ENCODE measurements at places on chromosomes 6 and 20. TPM values are rescaled to one million over a fixed set of nuclear protein-coding genes. Genes with fewer than 3 reads are reported as not detected.

GRCh38 chr6:116019428-116019827 lies 41.3 kb downstream of the FRK start:
- no peak overlapping the region for H3K27ac ChIP-seq
- no peak for DNase-seq
- no peaks in the 10 kb centered on the region for H3K27me3 ChIP-seq
- peaks cover 25% of the 10 kb centered on the region for H3K4me1 ChIP-seq

DNA sequence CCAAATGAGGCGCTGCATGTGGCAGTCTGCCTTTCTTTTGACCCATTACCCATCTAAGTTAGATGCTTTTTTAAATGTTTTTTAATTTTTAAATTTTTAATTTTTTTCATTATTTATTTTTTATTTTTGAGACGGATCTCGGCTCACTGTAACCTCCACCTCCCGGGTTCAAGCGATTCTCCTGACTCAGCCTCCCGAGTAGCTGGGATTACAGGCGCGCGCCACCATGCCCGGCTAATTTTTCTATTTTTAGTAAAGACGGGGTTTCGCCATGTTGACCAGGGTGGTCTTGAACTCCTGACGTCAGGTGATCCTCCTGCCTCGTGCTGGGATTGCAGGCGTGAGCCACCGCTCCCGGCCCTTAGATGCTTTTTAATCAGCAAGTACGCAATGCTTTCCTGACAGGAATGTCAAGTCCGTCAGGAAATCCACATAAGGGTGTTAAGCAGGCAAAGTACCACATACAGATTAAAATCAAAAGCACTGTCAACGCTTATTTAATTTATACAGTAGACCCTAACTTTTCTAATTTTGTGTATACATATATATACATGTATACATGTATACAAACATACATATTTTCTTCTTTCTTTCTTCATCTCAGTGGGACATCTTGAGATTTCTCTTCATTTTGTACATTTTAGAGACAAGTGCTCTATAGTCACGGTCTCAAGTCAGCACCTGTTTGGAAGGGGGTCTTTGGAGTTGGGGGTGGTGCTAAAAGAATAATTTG lies 995 bp upstream of the GSTA4 start:
- peak overlapping the region; percentile 91 for H3K27ac ChIP-seq
- H3K27me3 ChIP-seq = no peaks in the 10 kb centered on the region
- peaks cover 32% of the 10 kb centered on the region for H3K4me1 ChIP-seq

DNA sequence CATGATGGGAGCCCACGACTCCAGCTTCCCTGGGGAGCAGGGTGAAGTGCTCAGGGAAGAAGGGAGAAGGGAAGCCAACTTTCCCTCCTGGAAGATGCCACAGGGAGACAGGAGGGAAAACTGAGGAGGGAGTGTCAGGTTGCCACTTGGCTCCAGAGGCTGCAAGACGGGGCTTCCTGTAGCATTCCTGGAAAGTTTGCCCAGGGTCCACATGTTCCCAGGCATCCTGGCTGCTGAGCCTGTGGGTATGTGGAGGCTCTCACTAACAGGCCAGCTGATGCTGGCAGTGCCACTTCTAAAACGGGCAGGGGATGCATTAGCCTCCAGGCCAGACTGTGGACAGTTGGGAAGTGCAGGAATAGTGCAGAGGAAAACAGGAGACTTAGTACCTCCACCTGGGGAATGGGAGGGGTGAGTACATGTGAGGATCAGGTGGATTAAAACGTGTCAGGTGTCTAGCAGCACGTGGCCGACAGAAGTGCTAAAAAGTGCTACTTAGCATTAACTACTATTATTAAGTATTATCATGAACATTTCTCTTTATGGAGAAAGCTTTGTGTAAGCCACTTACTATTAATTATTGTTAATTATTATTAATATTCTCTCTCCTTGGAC lies 33.2 kb downstream of the BANF2 start:
- DNase-seq = no peak
- H3K4me1 ChIP-seq = peaks cover 17% of the 10 kb centered on the region
- no peak overlapping the region for H3K4me3 ChIP-seq
- no peaks in the 10 kb centered on the region for H3K36me3 ChIP-seq

DNA sequence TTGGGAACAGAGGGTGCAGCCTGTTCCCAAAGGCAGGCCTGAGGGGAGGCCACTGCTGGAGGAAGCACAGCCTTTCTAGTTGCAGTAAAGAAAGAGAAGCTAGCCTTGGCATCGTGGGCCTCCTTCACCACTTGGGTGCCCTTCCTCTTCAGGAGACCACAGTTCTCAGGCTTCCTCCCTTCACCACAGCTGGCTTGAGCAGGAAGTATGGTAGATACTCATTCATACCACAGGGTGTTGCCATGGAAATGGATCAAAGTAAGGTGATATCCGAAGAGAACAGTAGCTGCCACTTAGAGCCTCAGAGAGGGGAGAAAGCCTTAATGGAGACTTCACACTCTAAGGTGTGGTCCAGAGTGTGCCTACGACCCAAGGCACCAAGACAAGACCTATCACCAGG lies 120.4 kb upstream of the RIPOR2 start:
- H3K4me1 ChIP-seq = peaks cover 24% of the 10 kb centered on the region
- H3K4me3 ChIP-seq = no peak overlapping the region
- H3K27ac ChIP-seq = no peak overlapping the region
- no peaks in the 10 kb centered on the region for H3K36me3 ChIP-seq
- no peak for DNase-seq
- H3K27me3 ChIP-seq = no peaks in the 10 kb centered on the region

The SLC35B3 gene
- total RNA-seq = 6.4 TPM

The BHLHE23 gene
- not detected for total RNA-seq

GRCh38 chr6:52582446-52582845 lies 5.6 kb upstream of the TRAM2 start:
- H3K36me3 ChIP-seq = no peaks in the 10 kb centered on the region
- no peaks in the 10 kb centered on the region for H3K27me3 ChIP-seq
- H3K4me3 ChIP-seq = no peak overlapping the region
- H3K27ac ChIP-seq = no peak overlapping the region

The PROKR2 gene
- total RNA-seq = not detected

DNA sequence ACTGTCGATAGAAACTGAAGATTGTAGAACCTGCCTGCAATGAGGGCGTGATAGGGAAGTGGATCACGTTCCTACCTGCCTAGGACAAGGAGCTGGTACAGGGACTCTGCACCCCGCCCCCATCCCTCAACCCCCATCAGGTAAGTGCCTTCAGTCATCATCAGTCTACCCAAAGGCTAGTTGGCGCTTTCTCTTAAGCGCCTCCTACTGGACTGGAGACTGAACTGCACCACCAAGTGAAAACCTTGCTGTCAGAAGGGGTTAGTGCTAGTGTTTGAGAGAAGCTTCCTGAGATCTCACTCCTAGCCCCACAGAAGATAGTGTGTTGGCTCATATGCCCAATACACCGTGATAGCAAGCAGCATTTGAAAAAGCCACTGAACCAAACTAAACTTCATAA lies 706.5 kb upstream of the MAN1A1 start:
- H3K4me1 ChIP-seq = no peaks in the 10 kb centered on the region
- H3K27ac ChIP-seq = no peak overlapping the region
- H3K4me3 ChIP-seq = no peak overlapping the region
- H3K36me3 ChIP-seq = no peaks in the 10 kb centered on the region
- H3K27me3 ChIP-seq = no peaks in the 10 kb centered on the region

The TAB2 gene
- 80.5 TPM for total RNA-seq

The MAK gene
- total RNA-seq = 0.25 TPM

- no peaks in the 10 kb centered on the region for H3K36me3 ChIP-seq
- H3K4me1 ChIP-seq = no peaks in the 10 kb centered on the region
- H3K4me3 ChIP-seq = no peak overlapping the region
- no peak for DNase-seq
Measured at GRCh38 chr20:2045101-2045500, 51.2 kb upstream of the PDYN start.

GRCh38 chr20:37383229-37383989 lies 37.5 kb downstream of the SRC start:
- H3K4me3 ChIP-seq = peak overlapping the region; percentile 55
- no peaks in the 10 kb centered on the region for H3K27me3 ChIP-seq
- peaks cover 17% of the 10 kb centered on the region for H3K4me1 ChIP-seq
- no peak for DNase-seq
- H3K36me3 ChIP-seq = peaks cover 29% of the 10 kb centered on the region
- peak overlapping the region; percentile 47 for H3K27ac ChIP-seq

GRCh38 chr6:13272131-13273046 lies 55.9 kb downstream of the TBC1D7 start:
- no peaks in the 10 kb centered on the region for H3K27me3 ChIP-seq
- H3K36me3 ChIP-seq = no peaks in the 10 kb centered on the region
- no peak overlapping the region for H3K4me3 ChIP-seq
- no peak overlapping the region for H3K27ac ChIP-seq

The PSORS1C1 gene
- 9.6 TPM for total RNA-seq

DNA sequence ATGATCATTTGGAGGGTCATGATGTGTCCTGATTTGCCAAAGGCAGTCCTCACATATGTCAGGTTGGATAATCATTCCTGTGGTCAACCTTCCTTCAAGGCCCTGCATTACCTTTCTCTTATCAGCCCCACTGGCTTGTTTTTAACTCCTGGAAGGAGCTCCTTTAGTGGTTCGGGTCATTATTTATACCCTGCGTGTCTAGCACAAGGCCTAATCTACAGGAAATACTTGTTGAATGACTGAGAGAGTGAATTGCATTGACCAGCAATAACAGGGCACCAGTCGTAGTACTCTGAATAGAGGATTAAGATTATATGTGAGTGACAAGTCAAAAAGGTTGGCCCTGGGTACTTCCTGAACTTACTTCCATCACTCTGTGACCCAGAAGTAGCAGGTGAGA lies 4.5 kb downstream of the HIVEP2 start:
- DNase-seq = no peak
- no peak overlapping the region for H3K4me3 ChIP-seq
- no peak overlapping the region for H3K27ac ChIP-seq
